Caudate nucleus (tissue), 63 donors: ENCODE measurements at places on chromosomes 7 and 10.

DNA sequence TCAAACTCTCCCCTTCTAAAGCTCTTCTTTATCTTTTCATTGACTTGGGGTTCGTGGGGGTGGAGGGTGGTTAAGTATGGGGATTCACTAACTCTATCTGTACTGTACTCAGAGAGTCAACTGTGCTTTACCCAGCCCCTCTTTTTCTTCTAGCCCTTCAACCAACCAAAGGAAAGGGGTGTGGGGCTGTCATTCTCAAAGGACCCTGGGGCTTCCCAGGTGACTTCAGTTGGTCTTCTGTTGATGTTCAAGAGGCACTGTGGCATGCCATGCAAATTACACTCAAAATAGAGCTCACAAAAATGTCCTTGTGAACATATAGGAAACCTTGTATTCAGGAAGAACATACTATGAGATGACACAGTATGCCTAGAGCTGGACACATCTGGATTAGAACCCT, 16.9 kb upstream of the RHOBTB1 start:
- no peak for DNase-seq

DNA sequence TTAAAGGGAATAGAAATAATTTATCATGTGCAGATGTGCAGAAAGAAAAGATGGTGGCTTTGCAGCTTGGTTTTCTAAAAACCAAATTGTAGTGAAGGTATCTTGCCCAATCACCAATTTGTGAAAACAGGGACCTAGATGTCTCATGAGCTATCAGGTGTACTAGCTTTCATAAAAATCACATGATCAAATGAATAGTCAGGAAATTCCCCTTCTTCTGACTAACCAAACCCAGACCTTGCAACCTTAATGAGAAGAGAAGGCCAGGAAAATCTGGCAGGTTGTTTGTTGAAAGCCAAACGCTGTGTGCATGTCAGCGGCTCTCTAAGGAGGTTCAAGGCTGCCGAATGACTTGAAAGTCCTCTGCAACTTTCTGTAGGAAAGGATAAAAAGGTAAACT, 304.4 kb upstream of the NRP1 start:
- no peak for DNase-seq

DNA sequence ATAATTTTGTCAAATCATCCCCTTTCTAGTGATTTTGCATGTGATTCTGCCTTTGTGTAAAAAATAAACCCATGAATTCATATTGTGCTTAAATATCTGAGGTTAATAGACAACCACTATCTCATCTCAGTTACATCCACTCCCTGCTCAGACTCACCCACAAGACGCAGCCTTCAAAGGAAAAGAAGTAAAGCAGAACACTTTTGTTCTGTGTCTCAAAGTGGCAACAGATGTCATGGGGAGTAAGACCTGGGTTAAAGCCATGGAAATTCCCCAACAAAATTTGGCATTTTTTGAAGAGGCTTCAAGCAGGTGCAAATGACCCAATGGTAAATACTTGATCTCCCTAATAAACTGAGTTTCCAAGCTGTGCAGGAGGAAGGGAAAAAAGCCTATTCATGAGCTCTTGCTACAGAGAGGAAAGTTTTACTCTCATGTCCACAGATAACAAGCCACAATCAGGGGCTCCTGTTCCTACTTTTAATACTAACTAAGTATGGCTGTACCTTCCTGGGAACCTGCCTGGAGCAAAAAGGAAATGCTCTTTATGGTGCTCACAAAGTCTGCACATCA, 4.7 kb downstream of the CYP3A7 start:
- no peak for DNase-seq

DNA sequence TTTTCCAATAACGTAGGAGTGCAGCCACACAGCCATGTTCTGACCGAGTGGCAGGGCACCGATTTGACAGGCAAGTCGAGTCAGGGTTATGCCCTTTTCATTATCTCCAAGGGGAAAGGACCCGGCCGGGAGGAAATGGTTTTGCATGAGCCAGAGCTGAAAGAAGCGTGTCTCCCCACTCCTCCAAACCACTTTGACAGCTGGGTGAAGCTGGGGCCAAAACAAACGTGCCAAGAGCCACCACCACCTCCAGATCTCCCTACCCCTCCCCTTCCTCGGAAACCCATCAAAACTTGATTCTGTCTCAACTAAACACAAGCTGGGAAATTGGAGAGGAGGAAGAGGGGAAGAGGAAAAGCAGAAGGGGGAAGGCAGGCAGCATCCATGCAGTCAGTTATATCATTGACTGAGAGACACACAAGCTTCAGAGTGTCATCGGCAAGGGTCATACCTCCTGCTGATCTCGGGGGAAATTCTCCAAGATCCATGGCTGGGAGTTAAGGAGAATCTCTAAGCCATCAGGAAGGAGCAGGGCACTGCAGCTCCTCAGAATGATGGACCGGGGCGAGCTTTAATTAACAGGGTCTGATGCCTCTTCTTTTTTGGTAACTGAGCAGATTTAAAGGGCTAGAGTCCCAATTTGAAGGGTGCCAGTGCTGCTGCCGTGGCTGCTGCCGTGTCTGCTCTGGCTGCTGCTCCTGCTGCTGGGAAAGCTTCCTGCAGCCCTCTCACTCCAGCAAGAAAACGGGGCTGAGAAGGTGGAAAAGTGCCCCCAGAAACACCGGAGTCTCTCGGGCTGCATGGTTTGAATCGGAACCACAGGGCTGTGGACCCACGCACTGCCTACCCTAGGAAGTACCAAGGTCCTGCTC, 34.7 kb upstream of the CALN1 start:
- DNase-seq, result peak; percentile 6

DNA sequence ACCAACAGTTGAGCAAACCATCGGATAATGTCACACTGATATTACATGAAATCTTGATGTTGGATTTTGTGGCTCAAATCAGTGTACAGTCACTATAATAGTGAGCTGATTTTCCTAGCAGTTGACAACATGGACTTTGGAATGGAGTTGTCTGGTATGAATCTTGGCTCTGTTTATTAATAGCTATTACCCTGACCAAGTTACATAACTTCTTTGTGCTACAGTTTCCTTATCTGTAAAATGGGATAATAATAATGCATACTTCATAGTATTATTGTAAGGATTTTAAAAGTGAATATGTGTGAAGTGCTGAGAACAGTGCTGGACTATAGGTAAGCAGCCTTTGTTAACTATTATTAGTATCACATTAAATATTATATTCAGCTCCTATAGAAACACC, 26.1 kb upstream of the ANLN start:
- no peak for DNase-seq

GRCh38 chr10:96858706-96859050, 26.6 kb downstream of the LCOR start:
- DNase-seq, result no peak

DNA sequence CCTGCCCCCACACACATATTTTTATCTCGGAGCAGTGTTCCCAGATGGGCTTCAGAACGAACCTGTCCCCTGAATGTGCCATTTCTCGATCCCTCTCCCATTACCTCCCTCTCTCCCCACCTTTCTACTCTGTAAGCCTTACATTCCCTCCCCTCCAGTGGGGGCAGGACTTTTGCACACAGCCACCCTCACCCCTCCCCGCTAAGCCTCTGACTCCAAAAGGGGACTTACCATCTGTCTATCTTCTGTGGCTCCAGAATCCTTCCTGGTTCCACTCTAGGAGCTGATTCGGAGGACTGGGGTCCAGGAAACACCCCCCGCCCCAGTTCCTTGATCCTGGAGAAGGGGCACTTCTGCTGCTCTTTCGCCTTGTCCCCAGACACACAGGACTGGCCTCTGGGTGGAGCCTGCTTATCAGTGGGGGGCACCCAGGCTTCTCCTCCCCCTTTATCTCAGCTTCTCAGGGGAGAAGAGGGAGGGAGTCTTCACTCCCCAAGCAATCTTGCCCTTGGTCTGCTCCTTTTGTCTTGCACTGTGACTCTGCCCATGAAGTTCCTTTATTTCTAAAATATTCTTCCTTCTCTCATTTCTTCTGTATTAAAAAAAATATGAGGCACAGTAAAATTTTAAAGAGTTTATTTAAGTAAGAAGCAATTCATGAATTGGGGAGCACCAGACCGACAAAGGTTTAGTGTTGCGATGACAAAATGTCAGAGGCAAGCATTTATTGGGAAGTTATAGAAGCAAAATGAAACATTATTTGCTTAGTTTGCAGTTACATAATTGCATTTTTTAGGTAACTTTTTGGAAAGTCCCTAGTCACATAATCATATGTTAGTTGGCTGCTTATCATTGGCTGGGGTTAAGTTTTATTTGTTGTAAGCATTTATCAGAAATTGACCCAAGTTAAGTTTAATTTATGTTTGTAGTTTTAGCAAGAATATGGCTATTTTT, at the start of gene KEL:
TSS of gene KEL (minus strand) at position 391 of the 954 bp plus-strand sequence. CDS start at position 234, 157 bp downstream.
- DNase-seq, result no peak

- no peak for DNase-seq
Observed at GRCh38 chr7:122183106-122183505, 39.1 kb upstream of the AASS start.

DNA sequence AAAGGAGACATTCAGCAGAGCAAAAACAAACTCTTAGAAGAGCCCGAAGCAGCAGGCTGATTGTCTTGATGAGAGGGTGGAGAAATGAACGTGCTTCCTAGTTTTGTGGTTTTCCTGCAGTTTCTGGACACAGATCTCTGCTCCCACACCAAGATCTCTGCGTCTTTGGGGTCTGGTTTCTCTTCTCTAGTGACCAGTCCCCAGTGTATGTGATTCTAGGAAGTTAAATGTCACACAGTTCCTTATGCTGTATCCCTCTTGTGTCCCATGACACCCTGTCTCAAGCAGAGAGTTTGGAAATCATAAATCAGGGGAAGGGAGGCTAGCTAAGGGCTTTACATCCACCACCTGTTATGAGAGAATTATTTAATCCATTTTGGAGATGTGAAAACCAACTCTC, 55.4 kb upstream of the KLF14 start:
- DNase-seq, result no peak

- DNase-seq, result no peak
Observed at GRCh38 chr7:115005953-115006352, 84.1 kb downstream of the MDFIC start.

DNA sequence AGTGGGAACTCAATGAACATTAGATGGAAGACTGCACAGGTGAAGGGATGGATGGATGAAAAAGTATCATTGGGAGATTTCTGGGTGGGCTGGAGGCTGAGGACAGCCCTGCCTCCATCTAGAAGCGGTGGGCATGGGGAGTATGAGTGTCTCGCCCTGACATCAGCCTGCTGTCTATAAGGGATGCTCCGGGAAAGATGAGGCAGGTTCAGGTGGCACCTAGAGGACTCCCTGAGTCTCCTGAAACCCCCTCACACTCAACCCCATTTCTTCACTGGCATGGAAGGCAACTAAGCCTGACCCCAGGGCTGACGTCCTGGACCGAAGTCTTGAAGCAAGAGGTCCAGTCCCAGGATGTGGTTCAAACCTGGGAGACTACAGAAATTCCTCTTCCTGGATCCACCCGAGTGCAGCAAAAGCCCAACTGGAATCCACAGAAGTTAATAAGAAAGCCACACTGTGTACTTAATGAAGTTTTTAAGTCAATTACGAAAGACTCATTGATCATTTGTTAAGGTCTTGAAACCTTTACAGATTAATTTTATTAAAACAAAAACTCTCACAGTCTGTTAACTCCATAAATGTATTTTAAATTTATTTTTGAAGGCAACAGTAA, 238.8 kb downstream of the EMX2 start:
- DNase-seq, result no peak

GRCh38 chr7:44057849-44058758, 7.3 kb downstream of the PGAM2 start:
- no peak for DNase-seq

DNA sequence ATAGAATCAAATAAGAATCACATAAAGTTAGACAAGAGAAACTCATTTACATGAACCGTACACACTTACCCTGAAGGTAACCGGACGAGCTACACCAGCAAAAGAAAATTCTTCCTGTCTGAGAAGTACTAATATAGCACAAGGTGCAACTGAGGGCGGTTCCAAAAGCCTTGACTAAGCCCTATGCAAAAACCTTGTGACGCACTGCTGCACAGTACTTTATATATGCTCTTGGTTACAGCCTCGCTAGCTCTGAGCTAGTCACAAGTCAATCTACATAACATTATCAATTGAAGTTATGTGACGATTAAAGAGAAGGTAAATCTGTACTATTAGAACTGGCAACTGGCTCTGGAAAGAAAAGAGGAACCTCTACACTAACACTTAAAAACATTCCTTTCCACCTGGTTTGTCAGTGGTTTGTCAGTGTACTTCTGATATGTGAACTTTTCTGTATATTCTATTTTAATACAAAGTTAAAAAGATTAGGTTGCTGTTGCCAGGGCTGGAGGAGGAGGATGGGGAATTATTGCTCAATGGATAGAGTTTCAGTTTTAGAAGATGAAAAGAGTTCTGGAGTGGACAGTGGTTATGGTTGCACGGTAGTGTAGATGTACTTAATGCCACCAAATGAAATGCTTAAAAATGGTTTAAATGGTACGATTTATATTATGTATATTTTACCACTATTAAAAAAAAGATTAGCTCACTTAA, 21.6 kb downstream of the NT5C3A start:
- no peak for DNase-seq

GRCh38 chr10:48288661-48289060, 14.2 kb upstream of the FRMPD2 start:
- DNase-seq, result no peak

DNA sequence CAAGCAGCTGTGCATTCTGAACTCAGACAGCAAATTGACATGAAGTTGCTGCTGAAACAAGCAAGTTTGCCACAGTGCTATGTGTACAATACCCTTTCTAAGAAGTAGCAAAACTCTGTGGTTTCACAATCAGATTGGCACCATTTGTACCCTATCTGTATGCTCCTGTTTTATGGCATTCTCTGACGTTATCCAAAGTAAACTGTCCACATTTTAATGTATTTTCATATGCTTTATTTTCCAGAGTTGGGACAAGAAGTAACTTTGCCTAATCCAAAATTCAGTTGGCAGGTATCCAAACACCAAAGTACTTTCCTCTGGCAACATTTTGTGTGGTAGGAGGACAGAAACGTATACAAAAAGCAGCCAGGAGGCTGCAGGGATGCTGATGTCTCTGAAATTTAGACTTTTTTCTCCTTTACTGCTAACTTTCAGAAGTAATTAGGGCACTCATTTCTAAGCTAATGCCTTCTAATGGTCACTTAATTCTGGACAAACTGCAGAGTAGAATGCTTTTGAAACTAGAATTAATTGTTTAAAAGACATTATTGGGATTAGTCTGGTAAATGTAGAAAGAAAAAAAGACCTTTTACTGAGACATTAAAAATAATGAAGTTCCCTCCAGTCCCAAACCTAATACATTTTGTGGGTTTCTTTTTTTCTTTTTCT, 414.7 kb upstream of the NRP1 start:
- DNase-seq, result no peak

DNA sequence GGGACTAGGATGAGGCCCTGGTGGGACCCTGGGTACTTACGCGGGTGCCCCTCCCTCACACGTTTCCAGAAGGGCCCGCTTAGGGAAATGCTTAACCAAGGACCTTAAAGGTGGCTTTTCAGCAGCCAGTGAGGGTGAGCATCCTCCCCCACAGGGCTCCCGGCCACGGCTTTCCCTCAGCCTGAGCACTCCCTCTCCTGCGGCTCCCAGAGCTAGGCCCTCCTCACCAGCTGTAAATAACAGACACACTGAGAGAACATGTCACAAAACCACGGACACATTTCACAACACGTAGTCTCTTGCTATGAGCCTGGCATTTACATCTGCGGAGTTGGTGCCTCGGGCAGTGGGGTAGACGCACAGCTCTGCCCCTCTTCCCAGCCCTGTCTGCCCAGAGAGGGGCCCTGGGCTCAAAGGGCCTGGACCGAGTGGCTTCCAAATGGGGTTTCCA, 25.2 kb downstream of the GRID1 start:
- no peak for DNase-seq
